ENCODE measurements at places on chromosomes 16 and 17. TPM values are rescaled to one million over a fixed set of nuclear protein-coding genes. Genes with fewer than 3 reads are reported as not detected.
A peak's percentile ranks its signal among the peaks of the same experiment; 100 is the strongest.

DNA sequence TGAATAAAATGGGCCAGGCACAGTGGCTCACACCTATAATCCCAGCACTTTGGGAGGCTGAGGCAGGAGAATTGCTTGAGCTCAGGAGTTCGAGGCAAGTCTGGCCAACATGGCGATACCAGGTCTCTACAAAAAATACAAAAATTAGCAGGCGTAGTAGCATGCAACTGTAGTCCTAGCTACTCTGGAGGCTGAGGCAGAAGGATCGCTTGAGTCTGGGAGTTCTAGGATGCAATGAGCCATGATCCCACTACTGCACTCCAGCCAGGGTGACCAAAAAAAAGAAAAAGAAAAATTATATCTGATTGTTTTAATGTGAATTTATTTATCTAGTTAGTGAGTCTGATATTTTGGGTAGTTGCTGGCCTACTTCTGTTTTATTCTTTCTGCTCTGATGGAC lies 7.0 kb downstream of the IL34 start:
- DNase-seq = no peak

DNA sequence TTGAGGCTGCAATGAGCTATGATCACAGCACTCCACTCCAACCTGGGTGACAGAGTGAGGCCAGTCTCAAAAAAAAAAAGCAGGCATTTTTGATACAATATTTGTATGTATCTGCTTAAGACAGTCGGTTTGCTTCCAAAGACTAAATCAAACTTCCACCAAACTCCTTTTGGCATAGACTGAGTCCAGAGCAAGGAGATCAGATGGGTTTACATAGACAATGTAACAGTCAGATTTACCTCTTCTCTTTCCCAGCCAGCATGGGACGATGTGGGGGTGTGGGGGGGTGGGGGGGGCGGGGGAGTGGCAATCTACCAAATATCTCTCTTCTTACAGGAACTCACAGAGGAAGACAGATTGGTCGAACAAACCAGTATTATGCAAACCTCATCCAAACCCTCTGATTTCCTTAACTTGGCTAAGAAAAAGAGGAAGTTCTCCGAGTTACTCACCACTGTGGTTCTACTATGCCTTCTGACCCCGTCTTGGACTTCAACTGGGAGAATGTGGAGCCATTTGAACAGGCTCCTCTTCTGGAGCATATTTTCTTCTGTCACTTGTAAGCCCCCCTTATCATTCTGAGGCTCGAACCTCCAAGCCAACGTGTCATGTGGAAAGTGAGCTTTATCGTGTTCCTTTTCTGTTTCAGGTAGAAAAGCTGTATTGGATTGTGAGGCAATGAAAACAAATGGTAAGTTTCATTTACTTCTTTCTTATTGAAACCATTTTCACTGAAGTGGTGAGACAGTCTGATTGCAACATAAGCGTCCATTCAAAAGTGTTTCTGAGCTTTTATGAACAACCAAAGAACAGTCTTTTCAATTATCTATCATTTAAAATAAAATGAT lies at the start of gene MILR1:
MILR1 (plus strand) TSS at position 451 of the 848 bp plus-strand sequence; CDS start at position 505, 54 bp downstream.
- DNase-seq = no peak

DNA sequence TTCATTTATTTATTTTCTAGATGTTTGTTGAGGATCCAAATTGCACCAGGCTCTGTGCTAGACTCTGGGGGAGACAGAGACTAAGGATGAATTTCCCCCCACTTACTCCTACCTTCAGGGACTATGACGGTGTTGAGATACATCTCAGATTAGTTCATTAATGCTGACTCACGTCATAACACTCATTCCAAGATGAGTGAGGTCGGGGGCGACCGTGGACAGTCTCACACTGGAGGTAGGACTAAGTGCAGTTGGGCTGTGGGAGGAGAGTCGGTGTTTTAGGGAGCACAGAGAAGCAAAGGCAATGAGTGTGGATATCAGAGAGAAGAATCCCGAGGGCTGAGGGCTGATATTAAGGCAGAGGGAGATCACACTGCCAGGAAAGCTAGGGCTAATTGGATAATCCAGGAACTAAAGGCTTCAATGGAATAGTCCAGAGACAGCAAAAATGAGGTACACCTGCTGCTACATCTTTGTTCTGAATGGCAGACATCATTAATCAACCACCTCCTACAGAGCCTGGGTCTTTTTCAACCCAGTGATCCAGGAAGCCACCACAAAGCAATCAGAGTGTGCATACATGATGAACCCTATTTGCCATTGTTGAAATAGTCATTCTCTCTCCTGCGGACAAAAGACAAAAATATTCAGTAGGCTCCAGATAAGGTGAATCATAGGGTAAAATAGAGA lies 38.6 kb upstream of the CACNG4 start:
- DNase-seq = no peak

- peak; percentile 23 for DNase-seq
These were observed 23.9 kb upstream of the CAPNS2 start for GRCh38 chr16:55542459-55543082.

- no peak for DNase-seq
These were observed 182.2 kb downstream of the ABCC12 start for GRCh38 chr16:47973552-47973951.

GRCh38 chr16:81755915-81756614 lies 23.0 kb upstream of the PLCG2 start:
- DNase-seq = no peak

DNA sequence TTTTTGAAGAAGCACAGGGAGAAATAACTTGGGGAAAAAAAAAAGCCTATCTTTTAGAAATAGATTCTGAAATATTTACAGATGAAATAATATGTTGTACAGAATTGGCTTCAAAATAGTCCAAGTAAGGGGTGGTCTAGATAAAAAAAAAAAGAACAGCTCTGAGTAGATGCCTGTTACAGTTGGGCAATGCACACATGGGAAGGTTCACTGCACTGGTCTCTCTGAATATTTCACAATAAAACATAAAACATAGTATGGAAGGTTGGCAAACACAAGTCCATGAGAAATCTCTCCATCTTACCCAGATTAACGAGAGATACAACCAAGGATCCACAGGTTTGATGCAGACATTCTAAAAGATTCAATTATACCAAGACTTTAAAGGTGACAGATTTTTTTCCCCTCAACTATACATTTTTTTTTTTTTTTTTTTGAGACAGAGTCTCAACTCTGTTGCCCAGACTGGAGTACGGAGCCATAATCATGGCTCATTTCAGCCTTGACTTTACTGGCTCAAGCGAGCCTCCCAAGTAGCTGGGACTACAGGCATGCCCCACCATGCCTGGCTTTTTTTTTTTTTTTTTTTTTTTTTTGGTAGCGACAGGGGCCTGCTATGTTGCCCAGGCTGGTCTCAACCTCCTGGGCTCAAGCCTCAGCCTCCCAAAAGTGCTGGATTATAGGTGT lies 58.0 kb downstream of the KANSL1 start:
- DNase-seq = no peak

DNA sequence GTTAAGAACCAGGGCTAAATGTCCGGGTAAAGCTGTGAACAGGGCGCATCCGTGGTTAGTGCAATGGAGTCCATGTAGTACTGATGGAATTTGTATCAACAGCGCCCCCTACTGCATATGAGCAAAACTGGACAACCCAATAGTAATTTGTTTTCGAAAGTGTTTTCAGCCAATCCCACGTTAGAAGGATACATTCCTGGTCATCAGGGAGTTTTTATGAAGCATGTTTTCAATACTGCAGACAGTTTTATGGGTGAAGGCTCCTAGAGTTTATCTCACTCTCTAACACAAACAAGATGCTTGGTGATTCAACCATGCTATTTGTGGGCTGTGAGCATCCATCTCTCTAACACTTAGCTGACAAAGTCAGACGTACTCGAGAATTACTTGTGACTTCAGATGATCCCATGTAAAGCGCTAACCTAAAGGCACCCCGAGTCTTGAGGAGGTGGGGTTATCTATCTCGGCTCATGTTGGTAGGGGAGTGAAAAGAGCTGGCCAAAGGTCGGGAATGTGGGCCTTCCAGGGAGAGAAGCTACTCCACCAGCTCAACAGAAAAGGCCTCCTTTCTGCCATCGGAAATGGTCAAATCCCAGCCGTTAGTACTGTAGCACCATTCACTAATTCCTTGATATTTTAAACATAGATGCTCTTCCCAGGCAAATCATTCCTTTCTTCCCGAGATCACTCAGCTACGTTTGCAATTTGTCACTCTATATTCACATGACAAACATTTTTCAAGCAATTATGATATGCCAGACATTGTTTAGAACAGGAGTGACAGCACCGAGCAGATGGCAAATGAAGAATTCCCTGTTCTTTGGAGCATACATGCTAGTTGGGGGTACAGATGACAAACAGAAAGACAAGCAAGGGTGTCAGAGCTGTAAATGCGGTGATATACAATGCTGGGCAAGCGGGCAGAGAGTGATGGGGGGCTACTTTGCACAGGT lies 46.9 kb upstream of the HNF1B start:
- DNase-seq = peak; percentile 71

- no peak for DNase-seq
These were observed 834 bp upstream of the STAT3 start for GRCh38 chr17:42389135-42389417.

GRCh38 chr16:66605979-66606751 lies 1.7 kb downstream of the CMTM3 start:
- DNase-seq = no peak

DNA sequence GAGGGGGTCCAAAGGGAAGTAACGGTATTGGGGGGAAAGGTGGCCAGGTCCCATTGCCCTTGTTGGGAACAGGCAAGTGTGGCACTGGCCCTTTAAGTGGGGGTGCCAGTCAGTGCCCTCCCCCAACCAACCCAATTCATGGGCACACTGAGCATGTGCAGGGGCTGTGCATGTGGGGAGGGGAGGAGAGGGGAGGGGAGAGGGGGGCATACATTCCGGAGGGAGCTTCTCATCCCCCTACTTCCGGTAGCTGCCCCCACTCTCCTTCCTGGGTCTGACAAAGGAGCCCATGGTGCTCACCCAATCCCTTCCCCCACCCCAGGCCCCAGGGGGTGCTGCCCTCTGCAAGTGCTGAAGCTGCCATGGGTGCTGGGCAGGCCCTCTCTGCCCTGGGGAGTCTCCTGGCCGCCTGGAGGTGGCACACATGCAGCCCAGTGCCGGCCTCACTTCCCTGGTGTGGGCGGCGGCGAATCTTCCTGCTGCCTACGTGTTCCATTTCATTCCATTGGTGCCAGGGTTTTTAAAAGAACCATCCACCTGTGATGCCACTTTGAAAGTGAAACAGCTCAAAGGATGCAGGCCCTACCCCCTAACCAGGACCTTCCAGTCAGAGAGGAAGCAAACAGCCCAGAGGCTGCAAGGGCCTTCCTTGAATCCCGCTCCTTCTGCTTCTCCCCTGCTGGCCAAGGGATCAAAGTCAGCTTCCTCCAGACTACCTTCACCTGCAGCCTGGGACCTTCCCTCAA lies 11.0 kb downstream of the HEXIM2 start:
- DNase-seq = peak; percentile 90

DNA sequence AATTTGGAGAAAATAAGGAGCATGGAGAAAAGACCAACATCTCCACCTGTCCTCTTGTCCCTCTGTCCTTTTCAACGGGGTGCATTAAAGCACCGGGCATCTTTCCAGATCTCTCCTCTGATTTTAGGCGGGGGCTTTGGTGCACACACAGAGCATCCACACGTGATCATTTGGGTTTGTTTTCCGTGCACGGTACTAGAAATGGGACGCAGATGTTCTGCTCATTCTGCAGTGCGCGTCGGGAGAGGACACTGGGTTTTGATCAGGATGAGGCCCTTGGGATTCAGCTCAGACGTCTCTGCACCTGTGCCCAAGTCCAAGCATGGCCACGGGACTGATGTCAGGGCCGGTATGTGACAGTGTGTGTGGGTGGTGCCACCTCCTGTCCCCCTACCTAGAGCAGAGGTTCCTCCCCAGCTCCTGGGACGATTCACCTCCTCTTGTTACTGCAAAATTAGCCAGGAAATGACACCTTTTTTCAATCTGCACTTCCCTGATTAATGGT lies 31.9 kb downstream of the PDIA2 start:
- DNase-seq = no peak

- peak; percentile 57 for DNase-seq
These were observed 12.9 kb downstream of the ZNRF1 start for GRCh38 chr16:75011634-75012307.

- DNase-seq = no peak
These were observed 17.4 kb downstream of the ITPRIPL2 start for GRCh38 chr16:19130852-19131824.

Gene MYCBPAP
- 0.14 TPM for total RNA-seq

Gene FAM171A2
- 16.3 TPM for total RNA-seq

Data from kidney epithelial cell (primary cell).